ENCODE measurements at places on chromosomes 4 and X.

DNA sequence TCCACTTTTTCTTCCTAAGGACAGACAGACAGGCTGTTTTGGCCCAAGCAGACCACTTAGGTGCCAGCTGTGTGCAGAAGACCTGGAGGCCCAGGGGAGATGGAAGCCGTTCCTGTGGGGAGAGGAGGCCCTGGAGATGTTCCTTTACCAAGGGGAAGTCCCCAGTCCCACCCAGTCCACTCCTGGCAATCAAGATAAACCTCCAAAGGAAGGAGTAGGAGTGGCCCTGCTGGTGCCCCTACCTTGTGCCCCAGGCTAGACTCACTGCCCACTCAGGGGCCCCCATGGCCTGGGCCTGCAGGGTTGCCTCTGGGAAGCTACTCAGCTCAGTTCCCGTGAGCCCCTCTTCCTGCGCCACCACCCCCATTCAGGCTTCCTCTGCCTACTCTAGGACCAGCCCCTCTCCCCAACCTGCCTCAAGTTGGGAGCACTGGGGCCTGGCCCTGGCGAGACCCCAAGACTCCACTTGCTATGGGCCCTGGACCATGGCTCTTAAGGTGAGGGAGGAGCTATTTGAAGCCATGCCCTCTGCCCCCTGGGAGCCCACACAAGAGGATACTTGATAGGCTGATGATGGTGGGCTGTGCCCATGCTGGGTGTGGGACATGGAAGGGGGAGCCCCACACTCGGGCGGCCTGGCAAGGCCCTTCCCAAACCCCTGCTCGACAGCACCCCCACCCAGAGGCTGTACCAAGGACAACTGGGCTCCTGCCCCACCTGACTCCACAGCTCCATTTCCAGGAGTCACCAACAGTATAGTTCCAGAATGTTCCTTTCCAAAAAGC is 24.8 kb upstream of the RNF4 start:
- DNase-seq, result no peak

DNA sequence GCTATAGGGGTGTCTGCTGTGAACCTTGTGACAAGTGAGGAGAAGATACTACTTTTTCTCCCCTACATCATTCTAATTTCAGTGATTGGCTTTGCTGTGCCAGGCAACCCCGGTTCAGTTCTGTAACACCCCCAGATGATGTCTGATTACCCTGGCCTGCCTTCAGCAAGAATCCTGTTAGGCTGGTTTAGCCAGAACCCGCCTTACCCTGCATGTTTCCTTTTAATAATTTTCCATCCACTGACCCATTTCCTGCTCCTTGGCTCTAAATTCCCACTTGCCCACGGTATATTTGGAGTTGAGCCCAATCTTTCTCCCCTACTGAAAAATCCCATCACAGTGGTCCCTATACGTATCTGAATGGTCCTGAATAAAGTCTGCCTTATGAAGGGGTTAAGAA is 46.5 kb upstream of the HPSE start:
- no peak for DNase-seq

- no peak for DNase-seq
Measured at GRCh38 chrX:14496674-14497073, 32.7 kb upstream of the GLRA2 start.

DNA sequence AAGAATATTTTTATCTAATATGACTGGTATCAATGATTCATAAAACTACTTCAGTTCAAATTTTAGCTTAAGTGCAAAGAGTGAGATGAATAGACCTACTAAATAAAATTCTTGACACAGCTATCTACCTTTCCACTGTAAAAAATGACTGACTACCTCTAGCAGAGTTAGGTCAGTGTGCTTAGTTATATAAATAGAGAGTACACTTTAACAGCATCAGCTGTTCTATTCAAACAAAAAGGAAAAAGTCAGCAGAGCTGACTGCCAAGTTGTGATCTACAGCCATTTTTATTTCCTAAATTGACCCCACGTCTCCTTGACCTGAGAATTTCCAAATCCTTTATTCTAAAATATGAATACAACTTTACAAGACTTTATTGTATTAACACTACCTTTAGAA is 262.4 kb downstream of the CAMK2D start:
- no peak for DNase-seq

- DNase-seq, result no peak
Measured at GRCh38 chrX:153537526-153538295, 20.3 kb downstream of the ATP2B3 start.

GRCh38 chr4:17492058-17492741 is 19.7 kb downstream of the QDPR start:
- DNase-seq, result no peak

DNA sequence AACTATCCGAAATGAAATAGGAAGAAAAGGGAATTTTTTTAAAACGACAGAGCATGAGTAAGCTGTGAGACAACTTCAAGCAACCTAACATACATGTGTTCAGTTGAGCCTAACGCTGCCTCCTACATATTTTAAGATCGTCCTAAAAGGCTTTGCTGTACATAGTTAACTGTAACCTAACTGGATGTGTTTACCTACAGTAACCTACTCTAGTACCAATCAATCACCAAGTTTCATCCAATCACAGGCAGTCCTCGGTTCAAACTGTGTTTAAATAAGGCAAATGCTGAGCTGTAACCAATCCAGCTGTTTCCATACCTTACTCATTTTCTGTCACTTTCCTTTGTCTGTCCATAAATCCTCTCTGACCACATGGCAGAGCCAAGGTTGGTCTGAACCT is 17.1 kb downstream of the RCHY1 start:
- DNase-seq, result no peak

- no peak for DNase-seq
Measured at GRCh38 chr4:72938516-72938915, 131.0 kb downstream of the COX18 start.

DNA sequence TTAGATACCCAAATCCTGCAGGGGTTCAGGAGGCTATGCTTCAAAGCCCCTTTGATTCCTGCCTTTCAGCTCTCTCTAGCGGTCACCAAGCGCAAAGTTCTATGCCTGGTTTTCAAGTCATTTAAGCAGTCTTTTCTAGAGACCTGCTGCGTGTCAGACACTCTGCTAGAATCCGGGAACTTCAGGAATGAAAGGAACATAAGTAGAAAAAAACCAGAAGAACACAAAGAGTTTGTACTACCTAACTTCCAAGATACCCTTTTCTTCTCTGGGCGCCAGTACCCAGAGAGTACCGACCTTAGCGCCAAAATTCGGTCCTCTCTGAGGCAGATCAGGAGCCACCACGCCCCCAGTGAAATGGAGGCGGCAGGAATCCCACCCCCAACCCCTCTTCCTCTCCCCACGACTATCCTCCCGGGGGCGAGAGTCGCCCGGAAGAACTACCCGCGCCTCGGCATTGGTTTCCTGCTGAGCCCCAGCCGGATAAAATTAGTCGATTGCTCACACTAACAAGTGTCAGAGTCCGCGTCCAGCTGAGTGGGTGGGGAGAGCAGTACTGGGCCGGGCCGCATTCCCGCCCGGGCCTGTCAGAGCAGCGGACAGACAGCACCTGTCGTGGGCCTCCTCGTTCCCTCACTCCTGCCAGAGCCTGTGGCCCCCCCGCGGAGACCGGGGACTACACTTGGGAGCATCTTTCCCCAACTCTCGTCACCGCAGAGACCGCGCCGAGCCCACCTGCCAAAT is 78.8 kb downstream of the RLIM start:
- peak; percentile 24 for DNase-seq
